GM13976 (cell line): ENCODE measurements at places on chromosomes 4 and X.

DNA sequence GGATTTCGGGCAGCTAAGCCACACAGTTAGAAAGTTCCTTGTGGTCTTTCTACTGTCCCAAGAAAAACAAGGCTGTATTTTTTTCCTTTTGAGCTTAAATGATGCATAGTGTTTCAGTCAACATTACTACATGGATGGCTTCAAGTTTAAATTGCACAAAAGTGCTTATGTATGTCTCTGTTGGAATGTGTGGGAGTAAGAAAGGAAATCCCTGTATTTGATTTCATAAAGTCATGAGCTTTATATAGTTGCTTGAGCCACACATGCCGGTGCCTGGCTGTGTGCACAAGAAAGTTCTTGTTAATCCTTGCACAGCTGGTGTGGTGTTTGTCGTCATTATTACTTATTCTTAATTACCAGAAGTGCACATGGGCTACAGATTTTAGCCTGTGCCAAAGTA lies 262.2 kb downstream of the ARHGAP10 start:
- DNase-seq: no peak

- DNase-seq: no peak
Measured at GRCh38 chr4:137678796-137679195, 146.5 kb upstream of the PCDH18 start.

DNA sequence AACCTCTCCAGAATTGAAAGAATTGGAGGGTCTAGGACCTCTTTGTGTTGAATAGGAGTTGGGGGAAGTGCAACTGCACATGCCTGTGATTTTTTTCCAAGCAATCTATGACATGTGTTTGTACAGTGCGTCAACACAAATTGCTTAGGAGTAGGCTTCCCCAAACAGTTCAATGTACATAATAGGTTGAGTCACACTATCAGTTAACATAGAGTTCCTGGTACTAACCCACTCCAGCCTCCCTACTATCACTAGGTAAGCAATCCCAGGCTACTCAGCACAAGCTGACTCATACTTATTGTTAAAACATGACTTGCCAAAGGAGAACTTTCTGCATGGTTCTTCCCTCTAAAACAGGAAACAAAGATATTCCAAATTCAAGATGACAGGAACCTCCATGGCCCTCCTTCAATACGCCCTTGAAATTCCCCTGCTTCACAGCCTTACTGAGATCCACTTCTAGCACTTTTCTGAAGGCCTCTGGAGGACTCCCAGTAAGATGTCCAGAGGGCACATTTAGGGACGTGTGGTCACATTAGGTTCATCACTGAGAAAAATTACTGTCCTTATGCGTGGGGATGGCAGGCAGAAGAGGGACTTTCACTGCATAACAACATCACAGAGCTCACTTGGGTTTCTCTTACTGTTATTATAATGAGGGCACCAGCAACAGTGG lies 8.4 kb upstream of the VSIG1 start:
- DNase-seq: no peak

DNA sequence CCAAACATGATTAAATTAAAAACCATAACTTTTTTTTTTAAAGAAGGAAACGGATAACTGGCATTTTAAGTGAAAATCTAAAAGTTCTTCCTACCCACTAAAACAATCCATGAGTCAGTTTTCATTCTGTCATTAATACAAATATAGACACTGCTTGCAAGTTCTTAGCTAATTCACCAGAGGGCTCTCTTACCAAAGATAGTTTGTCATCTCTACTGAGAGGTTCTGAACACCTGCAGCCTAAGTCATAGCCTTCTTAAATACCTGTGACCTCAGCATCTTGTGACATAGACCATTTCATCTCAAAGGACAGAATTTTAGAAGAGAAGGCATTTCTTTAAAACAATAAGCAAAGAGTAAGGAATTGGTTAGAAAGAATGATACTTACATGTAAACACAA lies 65.3 kb upstream of the FAM120C start:
- DNase-seq: peak; percentile 15

GRCh38 chr4:71338846-71339593 lies at the start of gene SLC4A4:
Gene SLC4A4 (plus strand): TSS chr4:71339020.
- peak; percentile 73 for DNase-seq

DNA sequence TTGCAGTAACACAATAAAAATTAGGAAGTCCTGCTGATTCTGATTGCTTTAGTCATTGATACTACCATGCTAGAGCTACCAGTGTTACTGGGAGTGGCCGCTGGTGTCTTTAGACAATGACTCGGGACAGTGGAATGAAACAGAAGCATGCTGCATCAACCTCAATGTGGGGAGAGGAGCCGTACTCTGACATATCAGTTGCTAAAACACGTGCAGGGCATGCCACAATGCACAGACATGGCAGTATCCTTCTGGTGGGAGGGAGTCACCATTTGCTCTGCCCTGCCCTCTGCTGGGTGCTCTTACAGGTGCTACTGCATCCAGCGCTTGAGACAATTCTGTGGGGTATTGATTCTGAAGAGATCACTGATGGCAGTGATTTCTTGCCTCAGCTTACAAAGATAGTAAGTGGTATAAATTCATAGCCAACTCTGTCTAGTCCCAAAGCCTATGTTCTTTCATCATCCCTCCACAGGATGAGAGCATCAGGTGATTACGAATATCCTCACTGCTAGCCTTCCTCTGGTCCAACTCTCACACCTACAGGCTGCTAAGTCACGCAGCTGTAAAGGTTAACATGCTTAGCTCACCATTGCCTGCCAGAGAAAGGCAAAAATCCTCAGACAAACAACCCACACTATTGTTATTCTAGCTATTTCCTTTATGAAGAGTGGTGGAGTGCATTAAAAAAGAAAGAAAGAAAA lies 43.7 kb downstream of the NSG1 start:
- DNase-seq: peak; percentile 69

DNA sequence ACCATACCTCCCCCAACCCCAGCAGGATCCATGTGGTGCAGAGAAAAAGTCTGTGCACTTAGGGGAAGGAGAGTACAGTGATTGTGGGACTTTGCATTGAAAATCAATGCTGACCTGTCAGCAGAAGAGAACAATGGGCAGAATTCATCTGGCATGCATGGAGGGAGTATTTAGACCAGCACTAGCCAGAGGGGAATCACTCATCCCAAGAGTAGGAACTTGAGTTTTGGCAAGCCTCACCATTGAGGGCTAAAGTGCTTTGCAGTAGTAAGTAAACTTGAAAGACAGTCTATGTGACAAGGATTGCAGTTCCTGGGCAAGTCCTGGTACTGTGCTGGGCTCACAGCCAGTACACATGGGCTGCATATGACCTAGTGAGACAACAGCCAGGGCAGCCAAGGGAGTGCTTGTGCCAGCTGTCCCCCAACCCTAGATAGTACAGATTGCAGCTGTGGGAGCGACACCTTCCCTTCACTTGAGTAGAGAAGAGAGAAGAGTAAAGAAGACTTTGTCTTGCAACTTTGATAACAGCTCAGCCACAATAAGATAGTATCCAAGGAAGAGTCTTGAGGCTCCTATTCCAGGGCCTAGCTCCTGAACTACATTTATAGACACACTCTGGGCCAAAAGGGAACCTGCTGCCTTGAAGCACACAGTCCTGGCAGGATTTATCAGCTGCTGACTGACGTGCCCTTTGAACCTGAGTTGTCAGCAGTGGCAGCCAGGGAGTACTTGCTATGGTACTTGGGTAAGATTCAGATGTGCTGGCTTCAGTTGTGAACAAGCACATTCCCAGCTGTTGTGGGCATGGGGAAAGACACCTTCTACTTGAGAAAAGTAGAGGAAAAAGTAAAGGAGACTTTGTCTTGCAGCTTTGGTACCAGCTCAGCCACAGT lies 48.7 kb downstream of the HDX start:
- no peak for DNase-seq

DNA sequence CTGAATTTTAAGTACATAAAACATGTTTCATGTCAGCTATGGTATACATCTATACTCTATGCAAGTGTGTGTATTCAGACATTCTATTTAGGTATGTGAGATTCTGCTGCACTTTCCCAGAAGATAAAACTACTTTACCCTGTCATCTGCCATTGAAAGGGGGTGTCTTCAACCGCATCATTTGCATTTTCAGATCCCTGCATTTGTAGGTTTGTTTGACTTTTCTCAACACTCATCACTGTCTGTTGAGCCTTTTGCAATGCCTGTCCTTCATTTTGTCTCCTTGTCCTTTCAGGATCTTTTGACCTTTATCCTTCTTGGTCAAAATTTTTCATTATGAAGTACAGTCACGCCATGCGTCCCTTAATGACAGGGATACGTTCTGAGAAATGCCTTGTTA lies 103.5 kb downstream of the TMA16 start:
- no peak for DNase-seq

DNA sequence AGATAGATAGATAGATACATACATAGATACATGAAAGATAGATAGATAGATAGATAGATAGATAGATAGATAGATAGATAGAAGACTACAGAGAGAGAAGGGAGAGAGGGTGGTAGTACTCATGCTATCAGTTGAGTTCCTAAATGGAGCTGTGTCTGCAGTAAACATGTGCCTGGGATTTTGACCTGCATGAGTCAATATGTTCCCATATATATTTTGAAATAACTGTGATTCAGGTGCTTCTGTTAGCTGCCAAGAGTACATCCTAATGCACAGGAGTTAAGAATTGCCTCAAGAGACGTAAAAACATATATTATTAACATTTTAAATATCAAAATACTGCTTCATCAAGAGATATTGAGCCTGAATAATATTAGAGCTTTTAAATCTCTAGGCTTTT lies 379.4 kb downstream of the GRXCR1 start:
- DNase-seq: no peak

- DNase-seq: no peak
Measured at GRCh38 chrX:72652082-72652481, 62.0 kb downstream of the PHKA1 start.
